ENCODE measurements at places on chromosomes 6 and 20.

DNA sequence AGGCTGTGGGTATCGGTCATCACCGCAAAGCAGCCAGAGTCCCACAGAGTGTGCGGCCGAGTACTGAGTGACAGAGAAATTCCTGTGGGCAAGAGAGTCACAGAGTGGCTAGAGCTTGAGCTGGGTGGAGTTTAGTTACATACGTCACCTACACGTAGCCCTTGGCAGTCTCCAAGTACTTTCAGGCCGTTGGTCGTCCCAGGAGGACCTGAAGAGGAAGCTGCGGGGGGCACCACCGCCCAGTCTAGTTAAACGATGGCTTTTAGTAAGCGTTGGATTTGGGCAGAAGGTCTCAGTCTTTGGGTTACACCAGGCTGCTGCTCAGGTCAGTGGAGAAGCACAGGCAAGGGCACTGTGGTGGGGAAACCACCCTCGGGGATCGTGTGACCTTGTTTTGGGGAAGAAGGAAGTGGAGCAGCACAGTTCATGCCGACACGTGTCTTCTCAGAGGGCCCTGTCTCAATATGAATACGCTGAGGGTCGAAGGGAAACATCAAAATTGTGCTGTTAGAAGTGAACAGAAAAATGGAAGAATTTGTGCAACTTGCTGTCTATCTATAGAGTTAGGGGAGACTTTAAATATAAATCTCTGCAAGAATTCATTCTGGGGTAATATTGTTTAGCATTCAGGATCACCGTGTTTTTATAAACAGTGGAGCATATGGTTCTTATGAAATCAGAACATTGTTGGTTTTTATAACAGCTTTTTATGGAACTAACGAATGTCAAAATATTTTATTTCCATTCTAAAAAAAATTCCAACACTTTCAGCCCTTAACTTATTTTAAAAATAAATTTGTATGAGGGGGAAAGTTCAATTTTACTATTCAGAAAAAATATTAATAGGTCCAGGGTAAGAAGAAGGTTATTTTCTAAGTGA is 28.6 kb downstream of the KIF25 start:
- no peak for DNase-seq

DNA sequence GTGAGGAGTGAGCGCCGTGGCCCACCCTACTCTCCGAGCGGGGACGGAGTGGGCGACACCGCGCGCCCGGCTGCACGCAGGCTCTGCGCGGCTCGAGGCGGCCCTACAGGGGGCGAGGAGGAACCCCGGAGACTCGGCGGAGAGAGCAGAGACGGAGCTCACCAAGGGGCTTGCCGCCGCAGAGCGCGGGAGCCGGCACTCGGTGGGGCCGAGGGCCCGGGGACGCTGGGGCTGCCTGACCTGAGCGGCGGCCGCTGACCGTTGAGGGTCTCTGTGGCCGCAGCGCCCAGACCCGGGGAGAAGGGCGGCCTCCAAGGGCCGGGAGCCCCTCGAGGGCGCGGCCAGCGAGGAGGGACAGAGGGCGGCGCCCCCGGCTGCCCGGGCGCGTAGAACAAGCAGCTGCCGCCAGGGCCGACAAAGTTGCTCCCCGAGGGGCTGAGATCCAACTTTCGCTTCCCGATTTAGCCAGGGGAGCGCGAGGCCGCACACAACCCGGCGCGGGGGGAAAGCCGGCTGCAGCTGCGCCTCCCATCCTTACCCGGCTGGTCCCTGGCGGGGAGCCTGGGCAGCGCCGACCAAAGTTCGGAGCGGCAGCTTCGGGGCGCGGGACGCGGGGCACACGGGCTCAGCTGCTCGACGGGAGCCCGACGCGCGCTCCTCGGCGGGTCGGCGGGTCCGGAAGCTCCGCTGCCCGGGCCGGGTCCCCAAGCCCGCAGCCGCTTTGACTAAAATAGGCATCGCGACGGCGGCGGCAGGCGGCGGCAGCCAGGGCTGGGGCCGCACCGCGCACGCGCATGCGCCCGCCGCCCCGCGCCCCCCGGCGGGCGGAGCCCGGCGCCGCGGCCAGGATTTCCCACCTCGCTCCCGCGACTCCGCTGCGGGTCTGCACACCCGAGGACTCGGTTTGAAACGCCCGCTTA is 43.1 kb downstream of the POPDC3 start:
- DNase-seq, result peak; percentile 19

GRCh38 chr6:155038104-155038503 is 43.0 kb downstream of the TIAM2 start:
- DNase-seq, result no peak

DNA sequence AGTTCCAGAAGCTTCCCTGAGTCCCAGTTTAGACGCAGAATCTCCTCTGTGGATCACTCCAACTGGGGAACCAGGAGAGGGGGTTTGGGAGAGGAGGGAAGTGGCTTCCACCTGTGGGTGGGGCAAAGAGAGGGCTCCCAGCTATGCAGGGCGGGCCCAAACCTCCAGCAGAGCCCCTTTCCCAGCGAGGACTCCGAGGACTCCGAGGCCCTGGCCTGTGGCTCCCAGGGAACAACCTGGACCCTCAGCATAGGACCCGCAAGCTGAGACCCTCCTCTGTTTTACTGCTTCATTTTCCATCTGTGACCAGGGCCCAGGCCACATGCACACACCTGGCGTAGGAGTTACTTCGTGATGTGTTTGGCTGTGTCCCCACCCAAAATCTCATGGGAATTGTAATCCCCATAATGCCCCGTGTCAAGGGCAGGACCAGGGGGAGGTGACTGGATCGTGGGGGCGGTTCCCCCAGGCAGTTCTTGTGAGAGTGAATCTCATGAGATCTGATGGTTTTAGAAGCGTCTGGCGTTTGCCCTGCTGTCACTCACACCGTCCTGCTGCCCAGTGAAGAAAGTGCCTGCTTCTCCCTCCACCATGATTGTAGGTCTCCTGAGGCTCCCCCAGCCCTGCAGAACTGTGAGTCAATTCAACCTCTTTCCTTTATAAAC is 27.9 kb downstream of the NTSR1 start:
- DNase-seq, result no peak

DNA sequence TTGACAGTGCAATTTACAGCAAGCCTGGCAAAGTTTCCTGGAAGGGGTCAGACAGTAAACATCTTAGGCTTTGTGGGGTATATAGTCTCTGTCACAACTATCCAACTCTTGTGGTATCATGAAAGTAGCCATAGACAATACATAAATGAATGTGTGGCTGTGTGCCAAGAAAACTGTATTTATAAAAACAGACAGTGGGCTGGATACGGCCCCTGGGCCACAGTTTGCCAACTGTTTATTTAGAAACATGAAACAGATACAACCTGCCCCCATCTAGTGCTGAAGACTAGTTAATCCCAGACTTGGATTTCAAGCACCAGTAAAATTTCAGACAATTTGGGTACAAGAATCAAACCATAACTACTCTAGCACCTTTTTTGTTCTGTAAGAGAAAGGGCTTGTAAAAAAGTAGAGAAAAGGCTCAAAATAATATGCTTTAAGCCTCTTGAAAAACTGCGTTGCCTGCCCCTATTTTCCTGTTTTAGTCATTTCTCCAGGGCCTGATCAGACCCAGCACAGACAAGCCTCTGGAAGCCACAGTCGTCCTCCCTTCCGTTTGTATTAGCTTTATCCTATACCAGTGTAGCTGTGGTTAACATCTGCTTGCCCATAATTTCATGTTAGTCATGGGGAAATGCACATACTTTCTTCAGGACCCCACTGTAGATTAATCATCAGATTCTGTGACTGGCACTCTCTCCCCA is 30.8 kb downstream of the JAG1 start:
- DNase-seq, result no peak

- DNase-seq, result no peak
Observed at GRCh38 chr20:61438285-61438684, 186.2 kb downstream of the CDH4 start.

- DNase-seq, result no peak
Observed at GRCh38 chr20:24895898-24896658, 53.0 kb upstream of the CST7 start.

DNA sequence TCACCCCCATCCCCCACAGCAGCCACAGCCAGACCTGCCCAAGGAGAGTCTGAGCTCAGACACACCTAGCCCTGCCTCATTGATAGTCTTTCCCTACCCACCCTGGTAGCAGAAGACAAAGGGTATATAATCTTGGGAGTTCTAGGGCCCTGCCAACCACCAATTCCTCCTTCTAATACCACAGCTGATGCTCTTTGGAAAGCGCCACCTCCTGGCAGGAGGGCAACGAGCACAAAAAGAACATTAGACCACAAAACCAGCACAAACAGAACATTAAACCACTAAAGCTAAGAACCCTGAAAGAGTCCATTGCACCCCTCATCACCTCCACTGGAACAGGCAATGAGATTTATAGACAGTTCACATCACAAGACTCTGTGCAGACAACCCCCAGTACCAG is 195.8 kb upstream of the FUT9 start:
- no peak for DNase-seq

GRCh38 chr6:15615802-15616201 is 47.0 kb downstream of the DTNBP1 start:
- DNase-seq, result no peak

- DNase-seq, result no peak
Observed at GRCh38 chr6:147961481-147962141, 381.0 kb upstream of the SASH1 start.

DNA sequence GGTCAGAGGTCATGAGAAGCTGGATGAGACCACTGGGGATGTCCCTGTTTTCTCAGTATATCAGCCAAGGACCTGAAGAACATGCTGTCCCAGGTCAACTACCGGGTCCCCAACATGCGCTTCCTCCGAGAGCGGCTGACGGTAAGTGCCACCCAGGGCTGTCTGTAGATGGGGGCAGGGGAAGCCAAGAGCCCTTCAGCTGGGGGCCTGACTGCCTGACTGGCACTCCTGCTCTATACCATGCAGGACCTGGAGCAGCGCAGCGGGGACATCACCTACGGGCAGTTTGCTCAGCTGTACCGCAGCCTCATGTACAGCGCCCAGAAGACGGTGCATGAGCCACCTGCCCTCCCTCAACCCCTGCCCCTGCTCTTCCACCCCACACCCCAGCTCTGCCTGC is 25.1 kb downstream of the PLCG1 start:
- DNase-seq, result no peak

- DNase-seq, result no peak
Observed at GRCh38 chr20:45372241-45372640, 5.9 kb downstream of the TP53TG5 start.

- no peak for DNase-seq
Observed at GRCh38 chr6:92617721-92618120, 801.6 kb downstream of the EPHA7 start.

- no peak for DNase-seq
Observed at GRCh38 chr6:72911463-72912155, 289.7 kb downstream of the KCNQ5 start.

- DNase-seq, result no peak
Observed at GRCh38 chr6:1916334-1917070, 306.8 kb downstream of the FOXC1 start.

DNA sequence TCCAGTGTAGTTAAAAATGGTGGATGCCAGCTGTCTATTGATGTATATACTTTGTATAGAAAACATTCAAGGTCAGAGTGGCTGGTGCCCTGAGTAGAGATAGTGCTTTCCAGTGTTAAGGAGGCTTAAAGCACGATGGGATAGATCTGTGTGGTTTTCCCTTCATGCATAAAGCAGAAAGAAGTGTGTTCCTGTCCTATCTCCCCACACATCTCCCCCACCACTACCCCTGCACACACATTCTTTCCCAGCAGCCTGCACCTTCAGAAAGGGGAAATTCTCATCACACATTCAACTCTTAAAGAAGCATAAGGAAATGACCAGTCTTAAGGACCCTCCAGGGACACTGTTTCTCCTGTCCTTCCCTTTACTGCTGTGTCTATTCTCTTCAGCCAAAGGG is 221.7 kb upstream of the TAB2 start:
- DNase-seq, result no peak

GRCh38 chr6:78492351-78493017 is 374.9 kb upstream of the IRAK1BP1 start:
- DNase-seq, result no peak

- DNase-seq, result no peak
Observed at GRCh38 chr6:111871725-111872400, 1.4 kb downstream of the FYN start.

DNA sequence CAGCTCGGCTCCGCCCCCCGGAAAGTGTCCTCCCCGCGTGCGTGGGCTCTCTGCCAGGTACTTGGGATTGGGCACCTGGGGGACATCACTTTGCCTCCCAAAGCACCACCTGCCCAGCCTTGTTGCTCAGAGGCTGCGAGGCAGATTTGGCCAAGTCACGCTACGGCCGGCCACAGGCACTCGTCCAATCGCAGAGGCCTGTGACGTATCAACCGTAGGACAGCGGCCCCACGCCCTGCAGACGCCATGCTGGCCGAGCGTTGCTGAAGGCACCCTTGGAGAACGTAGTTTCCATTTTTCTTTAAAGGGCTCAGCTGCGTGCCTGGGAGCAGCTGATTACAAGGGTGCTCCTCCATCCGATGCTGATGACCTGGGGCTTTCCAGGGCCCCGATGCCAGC is 3.1 kb downstream of the NTSR1 start:
- DNase-seq, result no peak

GRCh38 chr20:43183536-43184070 is 6.1 kb downstream of the PTPRT start:
- DNase-seq, result no peak

- DNase-seq, result no peak
Observed at GRCh38 chr6:34412643-34413214, 13.1 kb downstream of the RPS10 start.
